ENCODE measurements at places on chromosomes 7 and 10. TPM values are rescaled to one million over a fixed set of nuclear protein-coding genes. Genes with fewer than 3 reads are reported as not detected.

The CCDC3 gene
- 5.2 TPM for total RNA-seq

The AKR1C8 gene
- total RNA-seq, result not detected

The AGFG2 gene
- total RNA-seq, result 8.9 TPM

The NPY4R2 gene
- total RNA-seq, result not detected

The THSD7A gene
- total RNA-seq, result 1.7 TPM

GRCh38 chr7:7596176-7596575 lies 29.5 kb downstream of the MIOS start:
- H3K4me1 ChIP-seq, result no peaks in the 10 kb centered on the region
- peaks cover 19% of the 10 kb centered on the region for H3K36me3 ChIP-seq
- H3K4me3 ChIP-seq, result no peak overlapping the region
- no peak for DNase-seq

GRCh38 chr10:83881661-83882060 lies 257.6 kb upstream of the GHITM start:
- no peak for DNase-seq
- no peaks in the 10 kb centered on the region for H3K36me3 ChIP-seq
- H3K27ac ChIP-seq, result no peak overlapping the region
- peaks cover 16% of the 10 kb centered on the region for H3K4me1 ChIP-seq
- no peak overlapping the region for H3K4me3 ChIP-seq

GRCh38 chr10:125169279-125169678 lies 8.9 kb upstream of the CTBP2 start:
- no peak overlapping the region for H3K4me3 ChIP-seq
- H3K4me1 ChIP-seq, result 0 out of 2 replicates have a peak, but pooled peaks cover 4% of the 10 kb centered on the region
- no peak overlapping the region for H3K27ac ChIP-seq
- H3K27me3 ChIP-seq, result no peaks in the 10 kb centered on the region

DNA sequence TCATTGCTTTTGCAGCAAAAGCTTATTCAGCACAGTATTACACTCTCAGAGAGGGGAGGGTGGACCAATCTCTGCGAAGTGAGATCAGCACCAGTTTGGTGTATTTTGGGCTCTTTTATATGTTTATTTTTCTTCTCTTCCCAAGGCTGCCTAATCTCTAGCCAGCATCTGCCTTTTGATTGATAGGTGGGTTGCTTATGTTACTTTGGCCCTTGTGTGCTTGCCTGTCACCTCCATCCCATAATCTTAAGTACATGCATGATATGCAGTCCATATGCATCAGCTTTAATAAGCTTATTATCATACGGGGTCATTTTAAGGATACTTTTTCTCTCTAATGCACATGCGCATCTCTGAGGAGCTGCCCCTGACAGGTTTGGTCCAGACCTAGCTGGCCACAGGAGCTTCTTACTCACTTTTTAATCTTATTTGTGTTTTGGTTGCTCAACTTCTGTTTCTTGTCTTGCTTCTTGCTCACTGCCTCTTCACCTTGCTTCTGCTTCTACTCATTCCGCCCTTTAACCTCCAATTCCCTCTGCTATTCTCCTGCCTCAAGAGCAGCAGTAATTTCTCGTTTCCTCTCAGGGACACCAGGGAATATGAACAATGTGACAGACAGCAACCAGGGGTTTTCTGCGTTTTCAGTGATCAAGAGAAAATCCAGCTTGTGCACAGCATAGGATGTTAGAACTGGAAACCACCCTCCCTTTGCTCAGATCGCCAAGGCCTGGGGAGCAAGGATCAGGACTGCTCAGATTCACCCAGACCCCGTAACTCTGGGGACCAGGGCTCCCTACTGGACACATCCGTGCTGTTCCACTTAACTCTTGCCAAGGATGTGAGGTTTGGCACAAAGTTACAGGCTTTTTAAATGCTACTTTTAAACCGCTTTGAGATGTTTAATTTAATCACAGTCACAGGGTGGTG lies 10.0 kb downstream of the RGR start:
- no peak for DNase-seq
- peaks cover 9% of the 10 kb centered on the region for H3K27me3 ChIP-seq
- no peaks in the 10 kb centered on the region for H3K36me3 ChIP-seq
- no peak overlapping the region for H3K27ac ChIP-seq

DNA sequence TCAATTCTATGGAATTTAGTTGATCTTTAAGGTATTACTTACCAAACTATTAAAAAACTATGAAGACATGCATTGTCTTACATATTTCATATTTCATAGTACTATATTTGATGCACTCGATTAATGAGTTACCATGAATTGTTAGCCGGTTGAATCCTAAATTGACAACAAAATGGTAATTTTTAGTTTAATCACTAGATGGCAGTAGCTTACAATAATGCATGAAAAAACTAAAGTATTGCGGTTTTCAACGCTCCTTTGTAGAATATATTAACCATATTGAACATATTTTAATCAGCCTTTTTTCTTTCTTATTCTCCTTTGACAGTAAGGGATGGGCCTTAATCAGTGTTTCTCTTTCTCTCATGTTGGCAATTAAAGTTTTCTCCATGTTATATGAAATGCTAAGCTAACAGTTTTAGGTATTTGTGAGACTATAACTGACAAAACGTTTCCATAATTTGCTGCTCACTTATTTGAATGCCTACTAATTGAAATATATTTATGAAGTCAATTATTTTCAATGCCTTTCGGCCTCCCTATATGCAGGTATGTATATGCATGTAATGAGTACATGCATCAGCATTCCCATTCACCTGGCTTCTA lies 48.5 kb upstream of the ARL4A start:
- H3K27me3 ChIP-seq, result no peaks in the 10 kb centered on the region
- H3K27ac ChIP-seq, result no peak overlapping the region
- H3K4me1 ChIP-seq, result no peaks in the 10 kb centered on the region
- H3K4me3 ChIP-seq, result no peak overlapping the region

Data from GM23338 (cell line).